ENCODE measurements at places on chromosomes 3 and 15.

- DNase-seq, result no peak
Observed at GRCh38 chr3:134949150-134949549, 154.1 kb downstream of the EPHB1 start.

- no peak for DNase-seq
Observed at GRCh38 chr3:79380581-79380980, 387.2 kb downstream of the ROBO1 start.

DNA sequence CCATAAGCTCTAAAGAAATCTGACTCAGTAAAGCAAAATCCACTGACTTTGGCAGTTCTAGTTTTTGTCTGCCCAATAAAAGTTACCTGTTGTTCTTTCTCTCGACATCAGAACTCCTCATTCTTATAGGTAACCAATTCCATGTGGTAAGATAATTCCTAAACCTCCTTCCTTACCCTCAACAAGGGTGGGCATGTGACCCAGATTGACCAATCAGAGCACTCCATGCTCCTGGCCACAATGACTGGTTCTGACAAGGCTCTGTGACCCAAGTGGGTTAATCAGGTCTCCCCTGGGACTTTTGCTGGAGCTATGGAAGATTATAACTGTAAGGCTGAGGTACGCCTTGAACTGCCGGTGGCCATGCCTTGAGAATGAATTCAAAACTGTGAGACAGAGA lies 31.7 kb downstream of the LINS1 start:
- DNase-seq, result no peak

DNA sequence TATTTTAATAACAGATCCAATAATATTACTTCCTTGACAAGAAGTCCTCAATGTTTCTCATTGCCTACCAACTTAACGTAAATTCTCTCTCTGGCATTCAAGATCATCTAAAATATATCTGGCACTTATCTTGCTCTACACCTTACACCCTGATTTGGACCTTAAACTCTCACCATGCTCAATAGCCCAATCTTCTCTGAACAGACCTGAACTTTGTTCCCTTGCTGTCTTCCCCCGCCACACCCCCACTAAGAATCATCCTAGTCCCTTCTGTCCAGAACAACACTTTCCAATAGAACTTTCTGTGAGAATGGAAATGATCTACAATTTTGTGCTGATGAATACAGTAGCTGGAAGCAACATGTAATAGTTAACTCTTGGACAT lies 44.9 kb downstream of the P2RY1 start:
- DNase-seq, result no peak

DNA sequence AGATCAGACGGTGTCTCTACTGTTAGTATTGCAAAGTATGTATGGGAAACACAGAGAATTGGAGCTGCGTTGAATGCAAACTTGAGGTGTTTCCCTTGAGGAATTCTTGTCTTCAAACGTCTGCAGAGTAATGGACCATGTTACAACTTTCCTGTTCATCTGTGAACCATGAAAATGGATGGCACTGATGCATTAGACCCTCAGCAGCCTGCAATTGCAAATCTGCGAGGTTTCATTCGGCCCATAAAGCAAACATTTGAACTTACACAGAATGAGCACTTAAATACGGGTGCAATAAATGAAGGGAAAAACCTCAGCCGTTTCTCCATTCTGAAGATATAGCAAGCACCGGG lies 49.7 kb downstream of the LRRN1 start:
- no peak for DNase-seq

GRCh38 chr3:16528581-16528993 lies 15.1 kb upstream of the RFTN1 start:
- no peak for DNase-seq

DNA sequence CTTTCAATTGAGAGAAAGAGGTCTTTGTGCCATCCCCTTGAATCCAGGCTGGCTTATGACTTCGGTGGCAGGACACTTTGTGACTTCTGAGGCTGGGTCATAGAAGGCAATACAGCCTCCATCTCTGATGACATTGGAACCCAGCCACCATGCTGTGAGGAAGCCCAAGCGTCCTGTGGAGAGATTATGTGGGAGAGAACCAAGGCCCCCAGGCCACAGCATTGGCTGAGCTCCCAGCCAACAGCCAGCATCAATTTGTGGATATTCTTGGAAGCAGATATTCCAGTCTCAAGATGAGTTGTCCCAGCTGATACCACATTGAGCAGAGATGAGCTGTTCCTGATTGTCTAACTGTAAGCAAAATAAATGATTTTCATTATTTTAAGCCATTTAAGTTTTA lies 12.7 kb upstream of the XIRP1 start:
- no peak for DNase-seq

DNA sequence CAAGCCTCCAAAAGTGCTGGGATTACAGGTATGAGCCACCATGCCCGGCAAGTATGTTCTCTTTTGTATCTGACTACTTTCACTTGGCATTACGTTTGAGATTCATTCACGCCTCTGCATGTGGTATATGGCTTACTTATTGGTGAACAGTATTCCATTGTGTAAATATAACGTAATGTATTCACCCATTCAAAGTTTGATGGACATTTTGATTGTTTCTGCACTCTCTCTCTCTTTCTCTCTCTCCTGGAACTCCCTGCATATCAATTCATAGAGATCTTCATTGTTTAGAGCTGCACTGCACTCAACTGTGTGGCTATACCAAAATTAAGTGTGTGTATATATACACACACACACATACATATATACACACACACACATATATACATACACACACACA lies 30.4 kb downstream of the SPPL2A start:
- no peak for DNase-seq

DNA sequence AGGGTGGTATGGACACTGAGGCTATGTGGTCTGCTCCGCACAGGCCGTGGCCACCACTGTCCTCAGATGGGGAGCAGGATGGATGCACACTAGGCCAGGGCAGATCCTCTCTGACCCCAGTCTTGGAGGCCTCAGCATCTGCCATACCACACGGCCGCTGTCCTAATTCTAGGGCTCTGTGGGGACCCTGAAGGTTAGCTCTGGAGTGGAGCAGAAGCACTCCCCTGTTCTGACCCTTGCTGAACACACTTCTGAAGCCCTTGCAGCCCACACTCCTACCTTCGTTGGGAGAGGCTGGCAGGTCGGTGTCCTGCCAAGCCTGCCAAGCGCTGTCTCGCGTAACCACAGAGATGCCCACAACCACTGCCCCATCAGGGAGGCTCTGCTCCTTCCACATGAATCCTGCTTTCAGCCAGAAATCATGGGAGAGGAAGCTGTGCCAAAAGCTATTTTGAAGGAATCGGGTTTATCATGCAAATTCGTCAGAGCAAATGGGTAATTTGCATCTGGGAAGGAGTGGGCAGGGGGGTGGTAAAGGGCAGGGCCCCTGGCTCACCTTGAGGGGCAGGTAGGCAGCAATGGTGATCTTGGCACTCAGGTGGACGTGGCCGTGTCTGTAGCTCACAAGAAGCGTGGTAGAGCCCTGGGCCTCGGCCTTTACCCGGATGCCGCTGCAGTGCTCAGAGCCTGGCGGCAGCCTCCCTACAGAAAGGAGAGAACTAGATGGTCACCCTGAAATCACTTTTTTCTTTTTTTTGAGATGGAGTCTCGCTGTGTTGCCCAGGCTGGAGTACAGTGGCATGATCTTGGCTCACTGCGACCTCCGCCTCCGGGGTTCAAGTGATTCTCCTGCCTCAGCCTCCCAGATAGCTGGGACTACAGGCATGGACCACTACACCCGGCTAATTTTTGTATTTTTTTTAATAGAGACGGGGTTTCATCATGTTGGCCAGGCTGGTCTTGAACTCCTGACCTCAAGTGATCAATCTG lies 54.4 kb downstream of the NUP210 start:
- no peak for DNase-seq

GRCh38 chr15:46786590-46787285 lies 930.6 kb upstream of the SEMA6D start:
- DNase-seq, result peak; percentile 31

GRCh38 chr3:187165144-187165543 lies 25.8 kb upstream of the RPL39L start:
- peak; percentile 82 for DNase-seq

DNA sequence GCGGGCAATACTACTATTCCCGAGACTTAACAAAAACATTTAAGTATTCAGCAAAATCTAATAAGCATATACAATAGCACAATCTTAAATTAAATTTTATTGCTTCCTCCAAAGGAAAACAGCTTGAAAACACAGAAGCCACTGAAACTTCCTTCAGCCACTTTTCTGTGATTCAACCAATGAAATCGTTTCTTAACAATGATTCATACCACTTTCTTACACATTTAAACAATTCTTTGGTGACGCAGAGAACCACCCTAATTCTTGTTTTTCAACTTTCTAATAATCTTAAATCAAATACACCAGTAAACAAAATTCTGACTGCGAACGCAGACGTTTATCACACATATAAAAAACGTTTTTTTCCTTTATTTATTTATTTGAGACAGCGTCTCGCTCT lies 4.1 kb downstream of the TJP1 start:
- DNase-seq, result no peak

DNA sequence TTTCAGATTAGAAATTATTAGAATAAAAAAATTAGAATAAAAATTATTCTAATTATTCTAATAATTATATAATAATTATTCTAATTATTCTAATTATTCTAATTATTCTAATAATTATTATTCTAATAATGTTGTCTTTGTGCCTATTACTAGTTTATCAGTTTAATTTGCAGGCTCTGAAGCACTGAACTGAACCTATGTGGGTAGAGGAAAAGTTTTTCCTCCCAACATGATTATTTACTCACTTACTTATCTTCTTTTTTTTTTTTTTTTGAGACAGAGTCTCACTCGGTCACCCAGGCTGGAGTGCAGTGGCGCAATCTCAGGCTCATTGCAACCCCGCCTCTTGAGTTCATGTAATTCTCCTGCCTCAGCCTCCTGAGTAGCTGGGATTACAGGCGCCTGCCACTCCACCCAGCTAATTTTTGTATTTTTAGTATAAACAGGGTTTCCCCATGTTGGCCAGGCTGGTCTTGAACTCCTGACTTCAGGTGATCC lies 39.7 kb upstream of the C15orf39 start:
- no peak for DNase-seq

DNA sequence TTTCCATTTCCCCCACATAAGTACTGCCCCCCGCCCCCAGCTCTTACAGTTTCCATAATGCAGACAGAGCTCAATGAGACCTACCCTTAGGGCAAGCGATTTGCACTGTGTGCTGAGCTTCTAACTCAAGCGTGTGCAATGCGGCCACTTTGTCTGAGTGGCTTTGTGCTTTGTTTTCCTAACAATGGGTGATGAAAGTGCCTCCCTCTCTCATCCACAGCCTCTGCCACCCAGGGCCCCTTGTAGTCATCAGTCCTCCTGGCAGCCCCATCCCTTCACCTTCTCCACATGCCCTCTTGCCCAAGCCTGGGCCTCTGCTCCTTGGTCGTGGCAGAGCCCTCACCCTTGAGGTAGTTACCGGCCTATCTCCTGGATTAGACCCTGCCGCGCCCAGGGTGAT lies 17.2 kb downstream of the DAPK2 start:
- DNase-seq, result no peak

DNA sequence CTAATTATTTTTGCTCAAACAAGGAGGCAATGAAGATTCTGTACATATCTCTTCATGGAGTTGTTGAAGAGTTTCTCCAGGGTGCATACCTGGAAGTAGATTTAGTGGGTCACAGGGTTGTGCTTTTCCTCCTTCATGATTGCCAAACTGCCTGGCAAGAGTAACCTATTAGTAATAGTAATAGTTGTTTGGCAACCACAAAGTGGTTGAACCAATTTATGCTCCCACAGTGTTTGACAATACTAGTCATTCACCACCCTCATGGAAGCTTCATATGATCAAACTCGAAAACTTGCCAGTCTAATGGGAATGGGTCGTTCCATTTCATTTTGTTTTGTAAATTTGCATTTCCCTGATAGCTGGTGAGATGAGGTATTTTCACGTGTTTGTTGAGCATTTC lies 57.8 kb downstream of the TLE3 start:
- no peak for DNase-seq

DNA sequence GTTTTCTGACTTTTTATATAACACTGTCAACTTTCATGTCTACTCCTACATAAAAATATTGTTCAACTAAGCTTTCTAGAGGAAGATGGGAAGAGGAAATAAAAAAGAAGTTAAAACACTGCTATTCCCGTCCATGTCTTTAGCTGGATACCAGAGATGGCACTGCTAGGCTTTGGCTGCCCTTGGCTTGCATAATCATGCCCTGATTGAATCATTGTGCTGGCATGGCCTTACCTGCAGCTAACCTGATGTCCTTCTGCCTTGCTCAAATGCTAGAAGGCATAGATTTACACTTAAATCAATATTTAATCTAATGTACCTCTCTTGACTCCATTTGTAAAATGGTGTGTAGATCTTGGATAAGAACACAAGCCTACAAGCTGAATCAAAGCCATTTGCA lies 539.7 kb upstream of the IL12A start:
- no peak for DNase-seq

DNA sequence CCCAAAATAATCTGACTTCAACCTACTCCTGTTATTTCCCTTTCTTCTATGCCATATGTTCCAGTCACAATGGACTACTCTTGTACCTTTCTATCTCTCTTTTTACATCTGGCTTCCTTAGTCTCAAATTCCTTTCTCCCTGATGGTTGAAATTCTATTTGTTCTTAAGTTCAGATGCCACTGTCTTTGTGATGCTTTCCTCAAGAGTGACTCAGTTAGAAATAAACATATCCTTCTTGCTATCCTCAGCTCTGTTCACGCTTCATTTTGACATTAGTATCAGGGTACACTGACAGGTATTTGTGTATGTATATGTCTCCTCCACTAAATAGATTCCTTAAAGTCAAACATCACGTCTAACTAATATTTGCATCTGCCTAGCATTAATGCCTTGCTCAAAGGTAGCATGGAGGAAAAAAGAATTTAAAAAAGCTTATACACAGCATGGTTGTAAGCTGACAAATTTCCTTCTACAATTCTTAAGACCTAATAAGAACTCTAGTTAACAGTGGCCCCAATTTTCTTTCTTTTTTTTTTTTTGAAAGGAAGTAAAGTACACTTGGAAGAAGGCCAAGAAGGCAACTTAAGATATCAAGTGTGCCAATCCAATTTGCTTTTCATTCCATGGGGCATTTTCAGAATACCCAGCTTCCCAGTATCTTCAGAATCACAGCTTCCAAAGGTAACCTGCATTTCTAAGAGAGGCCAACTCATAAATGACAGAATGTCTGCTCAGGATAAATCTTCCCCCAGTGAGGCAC lies 58.0 kb downstream of the CHAC1 start:
- DNase-seq, result no peak

GRCh38 chr3:128289534-128289933 lies 136.3 kb downstream of the EEFSEC start:
- DNase-seq, result no peak

DNA sequence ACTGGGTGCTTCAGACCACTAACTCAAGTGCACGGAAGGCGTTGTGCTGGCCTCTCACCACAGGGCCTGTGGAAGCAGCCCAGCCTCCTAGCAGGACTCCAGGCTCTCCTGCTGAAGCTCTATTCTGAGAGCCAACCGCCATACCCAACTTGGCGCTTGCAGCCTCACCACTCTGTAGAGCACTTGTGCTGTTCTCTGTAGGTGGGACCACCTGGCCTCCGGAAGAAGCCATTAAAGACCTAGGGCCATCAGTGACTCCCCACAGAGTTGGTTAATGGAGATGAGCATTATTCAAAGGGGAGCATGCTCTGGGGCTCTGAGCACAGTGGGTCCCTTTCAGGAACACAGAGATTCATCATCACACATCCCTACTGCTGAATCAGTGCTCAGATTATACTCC lies 50.9 kb downstream of the C3orf85 start:
- no peak for DNase-seq

- no peak for DNase-seq
Observed at GRCh38 chr3:23325466-23326065, 122.4 kb downstream of the UBE2E2 start.

- no peak for DNase-seq
Observed at GRCh38 chr3:184825121-184825820, 13.3 kb downstream of the VPS8 start.
